NCI-H69 (cell line): ENCODE measurements at places on chromosomes 12 and 14.

DNA sequence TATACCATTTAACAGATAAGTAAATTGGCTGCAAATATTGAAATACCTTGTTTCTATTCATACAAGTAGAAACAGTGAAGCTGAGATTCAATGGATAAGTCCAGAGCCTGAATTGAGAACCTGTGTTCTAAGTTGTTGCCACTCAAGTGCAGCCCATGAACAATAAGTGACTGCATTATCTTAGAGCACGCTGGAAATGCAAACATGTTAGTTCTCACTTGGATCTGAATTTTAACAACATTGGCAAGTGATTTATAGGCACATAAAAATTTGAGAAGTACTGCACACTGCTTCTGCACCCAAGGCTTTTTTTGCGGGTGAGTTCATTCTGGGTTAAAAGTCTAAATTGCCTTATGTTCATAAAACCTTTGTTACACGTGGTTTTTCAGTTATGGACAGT lies 484.3 kb downstream of the NAV3 start:
- DNase-seq = peak; percentile 77

- no peak for DNase-seq
These were observed 5.7 kb downstream of the RAB35 start for GRCh38 chr12:120110550-120111501.

DNA sequence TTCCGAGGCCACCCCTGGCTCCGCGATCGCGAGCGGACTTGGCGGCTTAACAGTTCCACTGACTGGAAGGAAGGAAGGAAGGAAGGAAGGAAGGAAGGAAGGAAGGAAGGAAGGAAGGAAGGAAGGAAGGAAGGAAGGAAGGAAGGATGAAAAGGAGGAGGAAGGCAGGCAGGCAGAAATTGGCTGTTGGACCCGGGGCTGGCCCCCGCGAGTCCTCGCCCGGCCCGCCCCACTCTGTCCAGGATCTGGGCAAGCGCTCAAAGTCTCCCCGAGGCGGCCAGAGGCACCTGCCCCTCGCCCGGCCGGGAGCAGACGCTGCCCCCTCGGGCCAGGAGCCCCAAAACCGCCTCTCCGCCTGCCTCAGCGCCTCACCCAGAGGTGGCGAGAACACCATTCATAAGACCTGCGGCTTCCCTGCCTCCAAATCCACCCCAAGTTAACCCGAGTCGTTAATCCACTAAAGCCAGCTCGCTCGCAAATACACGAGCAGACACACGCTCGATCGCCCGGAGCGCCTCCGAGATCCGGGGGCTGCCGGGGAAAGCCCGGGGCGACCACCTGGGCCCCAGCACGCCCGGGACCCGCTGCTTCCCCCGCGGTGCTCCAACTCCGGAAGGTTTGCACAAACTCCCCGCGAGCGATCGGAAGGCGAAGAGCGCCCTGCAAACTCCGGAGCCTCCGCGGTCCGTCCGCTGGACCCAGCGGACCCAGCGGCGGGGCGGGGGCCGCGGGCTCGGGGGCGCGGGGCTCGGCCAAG lies 844 bp downstream of the DPF3 start:
- peak; percentile 67 for DNase-seq

- no peak for DNase-seq
These were observed 241.1 kb downstream of the SPTSSA start for GRCh38 chr14:34220921-34221320.

GRCh38 chr12:2645460-2645859 lies 149.3 kb upstream of the FKBP4 start:
- DNase-seq = no peak

DNA sequence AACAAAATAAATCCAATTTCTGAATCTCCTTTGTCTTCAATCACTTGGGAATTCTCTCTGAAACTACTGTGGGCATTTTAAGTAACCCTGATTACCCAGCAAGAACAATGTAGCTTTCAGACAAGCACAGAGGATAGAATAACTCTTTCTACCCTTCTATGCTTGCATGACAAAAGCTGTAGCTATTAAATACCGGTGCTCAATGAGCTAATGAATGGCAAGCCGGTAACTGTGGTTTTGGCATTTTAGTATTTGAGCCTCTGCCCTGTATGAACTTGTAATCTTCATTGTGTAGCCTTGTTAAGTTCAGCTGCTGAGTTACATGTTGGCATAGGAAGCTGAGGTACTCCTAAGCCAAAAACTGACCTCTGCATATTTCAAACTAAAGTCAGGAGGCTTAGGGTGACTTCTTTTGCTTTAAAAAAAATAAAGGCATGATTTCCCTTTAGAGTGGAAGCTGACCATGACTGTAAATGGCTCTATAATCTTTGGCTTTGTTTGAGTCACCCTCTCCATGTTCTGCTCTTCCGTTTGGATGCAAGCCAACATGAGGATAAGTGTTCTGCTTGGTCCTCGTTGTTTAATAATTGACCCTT lies 171.0 kb upstream of the HIF1A start:
- peak; percentile 79 for DNase-seq

DNA sequence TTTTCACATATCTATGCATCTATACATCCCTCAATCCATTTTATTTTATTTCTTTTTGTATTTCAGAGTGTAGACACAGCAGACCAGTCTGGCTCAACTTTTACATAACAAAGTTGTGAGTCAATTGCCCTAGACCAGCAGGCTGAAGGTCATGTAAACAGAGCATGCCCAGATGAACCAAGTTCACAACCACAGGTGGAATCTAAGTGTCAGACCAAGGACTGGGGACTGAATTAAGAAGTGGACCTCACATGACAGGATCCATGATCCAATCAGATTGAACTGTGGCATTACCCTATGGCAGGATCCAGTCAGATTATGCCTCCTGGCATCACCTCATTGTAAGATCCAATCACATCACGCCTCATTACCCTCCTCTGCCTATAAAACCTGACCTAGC lies 455.8 kb downstream of the SOX5 start:
- DNase-seq = peak; percentile 32

- peak; percentile 59 for DNase-seq
These were observed 3.2 kb downstream of the CRIP2 start for GRCh38 chr14:105477660-105478397.

- peak; percentile 99 for DNase-seq
These were observed 61.4 kb downstream of the MYF5 start for GRCh38 chr12:80778005-80778541.

GRCh38 chr12:108852674-108853309 lies 4.6 kb downstream of the SSH1 start:
- DNase-seq = no peak

DNA sequence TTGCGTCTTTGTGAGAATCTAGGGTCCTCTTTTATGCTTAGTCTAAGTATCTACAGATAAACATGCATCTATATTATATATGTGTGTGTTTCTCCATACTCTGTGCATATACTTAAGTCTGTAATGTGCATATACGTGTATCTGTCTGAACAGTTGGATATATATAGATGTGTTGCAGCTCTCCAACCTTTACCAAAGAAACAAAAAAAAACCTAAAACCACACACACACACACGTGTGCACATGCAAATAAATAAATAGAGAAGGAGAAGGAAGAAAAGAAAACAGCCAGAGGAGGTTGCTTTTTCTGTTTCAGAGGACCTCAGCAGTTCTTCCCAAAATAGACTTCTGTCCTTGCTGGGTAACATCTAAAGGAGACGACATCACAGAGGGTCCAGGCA lies 244.9 kb downstream of the CACNA1C start:
- DNase-seq = no peak

- no peak for DNase-seq
These were observed 192.1 kb downstream of the VRK1 start for GRCh38 chr14:96989306-96989705.

GRCh38 chr12:62537551-62537950 lies 70.9 kb downstream of the MON2 start:
- DNase-seq = peak; percentile 28

DNA sequence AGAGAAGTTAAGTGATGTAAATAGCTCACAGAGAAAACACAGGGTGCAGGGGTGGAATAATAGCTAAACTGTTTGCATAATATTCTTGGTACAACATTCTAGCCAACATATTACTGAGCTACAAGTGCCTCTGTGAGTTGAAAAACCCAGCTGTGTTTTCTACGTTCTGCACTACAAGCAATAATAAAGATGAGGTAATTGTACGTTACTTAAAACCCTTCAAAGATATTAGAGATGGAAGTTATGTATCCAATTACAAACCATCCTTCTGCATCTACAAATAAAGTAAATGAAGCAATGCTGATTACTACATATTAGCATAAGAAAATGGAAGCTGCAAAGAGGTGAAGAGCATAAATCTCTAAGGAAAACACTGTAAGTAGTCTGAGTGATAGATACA lies 271.4 kb downstream of the SSPN start:
- peak; percentile 75 for DNase-seq

GRCh38 chr14:54848910-54849309 lies 53.7 kb downstream of the GCH1 start:
- DNase-seq = peak; percentile 18

- no peak for DNase-seq
These were observed 17.6 kb upstream of the FAM181A start for GRCh38 chr14:93909429-93910128.

DNA sequence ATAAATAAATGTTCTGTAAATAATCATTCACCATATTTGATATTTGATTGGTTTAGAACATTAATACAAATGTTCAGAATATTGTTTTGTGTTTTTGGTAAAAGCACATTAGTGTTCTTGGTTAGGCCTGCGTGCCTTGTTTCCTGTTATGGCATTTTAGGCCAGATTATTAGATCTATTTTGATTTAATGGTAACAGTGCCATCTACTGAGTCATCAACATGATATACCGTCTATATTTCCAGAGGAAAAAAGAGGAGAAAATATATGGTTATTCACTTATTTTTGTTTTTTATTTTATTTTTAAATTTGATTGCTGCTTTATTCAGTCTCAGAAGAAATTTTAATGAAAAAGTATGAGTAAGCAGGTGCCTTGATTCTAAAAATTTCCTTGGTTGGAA lies 60.3 kb downstream of the GPHN start:
- DNase-seq = no peak

DNA sequence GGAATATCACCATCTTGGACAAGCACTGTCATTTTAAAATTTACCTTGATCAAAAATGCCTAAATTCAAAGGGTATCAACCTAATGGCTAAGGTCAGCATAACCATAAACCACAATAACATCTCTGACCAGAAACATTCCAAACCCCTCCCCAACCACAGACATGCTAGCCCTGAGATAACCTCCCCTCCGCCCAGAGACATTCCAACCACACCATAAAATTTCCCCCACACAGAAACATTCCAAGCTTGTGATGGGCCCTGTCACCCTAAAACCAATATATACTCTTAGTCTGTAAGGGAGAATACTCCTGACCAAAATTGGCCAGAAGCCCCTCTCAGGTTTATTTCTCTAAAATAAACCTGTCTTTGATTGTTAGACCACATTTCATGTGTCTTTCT lies 17.7 kb downstream of the EPYC start:
- no peak for DNase-seq
